Substantia nigra (tissue), 51 donors: ENCODE measurements at places on chromosomes 2 and 18.

- DNase-seq = no peak
Measured at GRCh38 chr18:49743117-49743567, 70.2 kb downstream of the ACAA2 start.

GRCh38 chr18:78165525-78165924 lies 814.1 kb upstream of the SALL3 start:
- DNase-seq = no peak

- no peak for DNase-seq
Measured at GRCh38 chr2:168734199-168734760, 68.2 kb upstream of the NOSTRIN start.

DNA sequence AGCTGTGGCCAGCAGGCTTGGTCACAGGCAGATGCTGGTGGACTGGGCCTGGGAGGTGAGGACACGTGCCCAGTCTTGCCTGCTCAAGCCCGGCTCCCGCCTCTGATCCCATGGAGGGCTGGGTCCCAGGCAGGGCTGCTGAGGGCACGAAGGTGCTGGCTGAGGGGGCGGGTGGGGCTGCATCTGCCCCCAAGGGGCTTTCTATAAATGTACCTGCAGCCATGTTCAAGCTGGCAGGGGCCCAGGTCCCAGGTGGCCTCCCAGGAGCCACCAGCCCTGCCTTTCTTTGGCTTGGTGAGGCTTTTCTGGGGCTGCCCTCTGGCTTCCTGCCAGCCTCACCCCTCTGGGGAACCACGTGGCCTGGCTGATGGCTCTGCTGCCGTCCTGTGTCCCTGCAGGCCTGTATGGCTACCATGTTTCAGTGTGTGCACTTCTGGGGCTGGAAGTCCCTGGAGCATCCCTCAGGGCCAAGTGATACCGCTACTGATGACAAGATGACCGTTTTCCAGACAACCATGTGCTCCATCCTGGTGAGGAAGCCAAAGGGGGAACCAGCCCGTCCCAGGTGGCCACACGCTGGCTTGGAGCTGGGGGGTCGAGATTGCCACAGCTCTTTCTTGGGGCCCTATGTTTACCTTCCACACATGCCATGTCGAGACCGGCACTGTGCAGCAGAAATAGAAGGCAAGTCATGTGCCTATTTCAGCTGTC lies 23.2 kb downstream of the HJURP start:
- DNase-seq = no peak

DNA sequence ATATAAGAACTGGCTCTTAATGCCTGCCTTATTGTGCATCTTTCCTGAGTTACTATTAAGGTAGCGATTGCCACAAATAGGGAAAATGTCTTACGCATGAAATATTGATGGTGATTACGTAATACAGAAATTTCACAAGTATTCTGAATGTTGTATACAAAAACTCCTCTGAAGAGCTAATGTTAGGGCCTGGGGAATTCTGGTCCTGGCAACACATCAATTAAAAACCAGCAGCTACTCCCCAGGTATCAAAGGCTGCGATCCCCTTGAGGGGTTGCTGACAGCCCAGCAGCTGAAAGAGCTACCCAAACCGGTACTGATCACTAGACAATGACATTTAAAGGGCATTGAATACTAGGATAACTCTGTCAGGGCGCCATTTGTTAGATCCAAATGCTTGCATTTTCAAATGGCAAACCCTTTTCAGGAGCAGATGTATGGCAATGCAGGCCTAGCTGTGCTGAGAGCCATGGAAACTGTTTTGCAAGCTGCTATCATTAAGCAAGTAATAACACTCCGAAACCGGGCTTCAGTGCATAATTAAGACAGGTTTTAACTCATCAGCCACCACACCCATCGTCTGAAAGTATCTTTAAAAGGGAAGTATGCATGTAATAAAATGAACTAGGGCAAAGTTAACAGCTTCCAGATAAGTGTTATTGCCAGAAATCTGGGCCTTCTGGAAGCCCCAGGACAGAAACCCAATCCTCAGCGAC lies 78.4 kb downstream of the CLHC1 start:
- DNase-seq = no peak

GRCh38 chr2:46674488-46674887 lies 195.1 kb downstream of the TMEM247 start:
- no peak for DNase-seq

GRCh38 chr18:57443247-57443646 lies 8.1 kb downstream of the ONECUT2 start:
- no peak for DNase-seq

- no peak for DNase-seq
Measured at GRCh38 chr2:1742681-1743395, 1.5 kb downstream of the PXDN start.

DNA sequence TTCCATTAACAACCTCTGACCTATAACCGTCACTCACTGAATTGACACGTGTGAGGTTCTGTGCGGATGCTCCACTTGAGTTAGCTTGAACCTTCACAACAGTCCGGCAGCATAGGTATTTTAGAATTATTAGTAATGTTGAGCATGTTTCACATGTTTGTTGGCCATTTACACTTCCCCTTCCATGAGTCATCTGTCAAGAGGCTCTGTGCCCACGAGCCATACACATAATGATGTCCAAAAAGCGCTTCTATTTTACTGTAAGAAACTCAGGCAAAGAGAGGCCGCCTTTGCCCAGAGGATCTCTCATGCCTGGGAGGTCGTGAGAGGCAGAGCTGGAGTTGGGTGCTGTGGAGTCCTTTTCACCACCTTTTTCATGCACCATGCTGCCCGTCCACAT lies 28.9 kb upstream of the TMEM214 start:
- no peak for DNase-seq

GRCh38 chr2:240528406-240529040 lies 29.3 kb downstream of the ANKMY1 start:
- DNase-seq = no peak

GRCh38 chr2:216281876-216282275 lies 90.4 kb downstream of the MARCHF4 start:
- no peak for DNase-seq

GRCh38 chr2:107132070-107132469 lies 246.1 kb upstream of the ST6GAL2 start:
- DNase-seq = no peak

DNA sequence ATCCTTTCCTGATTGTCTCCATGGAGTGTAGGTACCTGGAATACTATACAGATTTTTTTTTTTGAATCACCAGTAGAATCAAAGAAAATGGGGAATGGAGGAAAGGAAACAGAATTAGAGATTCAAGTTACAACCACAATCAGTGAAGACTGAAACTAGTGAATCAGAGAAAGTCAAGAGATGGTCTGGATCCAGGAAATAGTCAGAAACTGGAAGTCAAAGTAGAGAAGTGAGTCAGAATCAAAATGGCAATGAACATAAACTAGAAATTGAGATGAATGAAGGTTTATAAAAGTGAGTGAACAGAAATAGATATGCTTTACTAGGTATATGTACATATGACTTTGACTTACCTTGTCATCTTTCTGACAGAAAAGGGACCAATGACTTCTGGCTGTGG lies 579.0 kb downstream of the PLCL1 start:
- DNase-seq = no peak

- DNase-seq = no peak
Measured at GRCh38 chr2:236593956-236594355, 24.3 kb downstream of the ACKR3 start.

- no peak for DNase-seq
Measured at GRCh38 chr2:178523596-178524134, 43.4 kb downstream of the PLEKHA3 start.

DNA sequence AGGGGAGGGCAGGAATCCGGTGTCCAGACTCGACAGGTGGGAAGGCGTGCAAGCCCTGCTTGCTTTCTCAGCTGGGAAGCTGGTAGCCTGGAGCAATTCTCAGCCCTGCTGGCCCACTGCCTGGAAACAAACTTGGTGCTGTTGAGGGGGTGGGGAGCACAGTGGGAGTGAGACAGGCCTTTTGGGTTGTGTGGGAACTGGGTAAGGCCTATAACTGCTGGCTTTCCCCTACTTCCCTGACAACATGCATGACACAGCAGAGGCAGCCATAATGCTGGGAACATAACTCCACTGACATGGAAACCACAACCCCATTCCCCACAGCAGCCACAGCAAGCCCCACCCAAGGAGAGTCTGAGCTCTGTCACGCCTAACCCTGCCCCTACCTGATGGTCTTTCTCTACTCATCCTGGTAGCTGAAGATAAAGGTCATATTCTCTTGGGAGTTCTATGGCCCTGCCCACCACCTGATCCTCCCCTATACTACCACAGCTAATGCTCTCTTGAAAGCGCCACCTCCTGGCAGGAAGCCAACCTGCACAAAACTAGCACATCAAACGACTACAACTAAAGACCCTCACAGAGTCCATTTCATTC lies 122.9 kb upstream of the ACVR1C start:
- no peak for DNase-seq

- DNase-seq = no peak
Measured at GRCh38 chr2:126766295-126766968, 110.5 kb downstream of the GYPC start.

GRCh38 chr2:134917360-134917865 lies 1.2 kb upstream of the CCNT2 start:
- no peak for DNase-seq

GRCh38 chr18:21998486-21998885 lies 170.9 kb upstream of the GATA6 start:
- no peak for DNase-seq

DNA sequence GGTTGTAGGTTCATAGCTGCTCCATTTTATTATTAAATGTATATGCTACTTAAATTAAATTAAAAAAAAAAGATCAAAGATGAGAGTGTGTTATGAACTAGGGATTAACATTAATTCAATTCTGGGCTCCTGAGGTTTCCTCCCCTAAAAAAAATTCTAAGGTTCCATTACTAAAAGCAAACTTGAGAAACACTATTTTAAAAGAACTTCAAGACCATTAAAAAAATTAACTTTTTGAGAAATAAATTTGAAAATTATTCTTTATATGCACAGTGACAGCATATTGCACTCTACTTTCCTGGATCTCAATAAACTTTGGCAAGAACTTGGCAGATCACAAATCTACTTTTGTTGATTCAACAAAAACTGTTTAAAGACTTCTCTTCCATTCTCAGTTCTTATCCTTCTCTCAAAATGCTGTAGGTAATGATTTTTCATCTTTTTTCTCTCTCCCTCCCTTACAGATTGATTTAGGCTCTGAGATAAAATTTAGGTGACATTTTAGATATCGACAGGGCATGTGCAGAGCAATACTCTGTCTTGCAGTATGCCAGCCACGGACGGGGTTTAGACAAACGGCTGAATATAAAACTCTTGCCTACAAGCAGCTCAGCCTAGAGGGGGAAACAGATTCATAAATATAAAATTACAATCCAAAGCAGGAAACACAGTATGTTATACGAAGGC lies 592 bp upstream of the MARS2 start:
- no peak for DNase-seq

- no peak for DNase-seq
Measured at GRCh38 chr2:8954990-8955389, 48.5 kb downstream of the MBOAT2 start.

GRCh38 chr18:75304678-75305557 lies 94.3 kb downstream of the TSHZ1 start:
- DNase-seq = no peak

DNA sequence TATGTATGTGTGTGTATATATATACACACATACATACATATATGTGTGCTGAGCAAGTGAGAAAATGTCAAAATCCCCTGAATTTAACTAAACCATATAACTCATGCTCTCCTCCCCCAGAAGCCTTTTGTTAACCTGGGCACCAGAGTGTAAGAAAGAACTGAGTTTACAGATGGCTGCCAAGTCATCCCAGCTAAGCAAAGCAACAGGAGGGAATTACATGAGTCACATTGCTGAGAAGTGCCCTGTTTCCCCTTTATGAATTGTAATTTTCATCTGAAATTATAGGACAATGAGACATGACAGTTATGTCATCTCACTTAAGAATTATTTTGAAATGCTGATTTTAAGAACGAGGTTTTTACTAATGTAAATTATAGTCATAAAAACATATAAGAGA lies 29.9 kb downstream of the SCN7A start:
- DNase-seq = no peak

DNA sequence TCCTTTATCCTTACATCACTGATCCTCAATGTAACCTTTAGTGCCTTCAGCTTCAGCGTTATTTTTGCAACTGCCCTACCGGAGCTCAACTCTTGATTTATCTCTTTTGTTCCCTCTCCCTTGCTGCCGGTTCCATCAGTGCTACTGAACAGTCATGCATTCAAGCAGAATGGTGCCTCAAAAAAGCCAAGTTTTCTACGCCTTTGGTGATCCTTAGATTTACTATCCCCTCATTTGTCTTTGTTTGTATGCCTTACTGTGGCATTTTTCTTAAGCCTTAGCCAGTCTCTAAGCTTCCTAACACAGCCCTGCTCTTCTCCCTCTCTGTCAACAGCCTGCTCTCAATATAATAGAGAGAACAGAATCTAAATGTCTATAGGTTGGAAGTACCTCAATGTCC lies 847.7 kb downstream of the CPS1 start:
- no peak for DNase-seq

GRCh38 chr2:24873619-24874018 lies 46.4 kb downstream of the ADCY3 start:
- no peak for DNase-seq

GRCh38 chr2:25490217-25490616 lies 148.5 kb upstream of the DNMT3A start:
- DNase-seq = no peak

DNA sequence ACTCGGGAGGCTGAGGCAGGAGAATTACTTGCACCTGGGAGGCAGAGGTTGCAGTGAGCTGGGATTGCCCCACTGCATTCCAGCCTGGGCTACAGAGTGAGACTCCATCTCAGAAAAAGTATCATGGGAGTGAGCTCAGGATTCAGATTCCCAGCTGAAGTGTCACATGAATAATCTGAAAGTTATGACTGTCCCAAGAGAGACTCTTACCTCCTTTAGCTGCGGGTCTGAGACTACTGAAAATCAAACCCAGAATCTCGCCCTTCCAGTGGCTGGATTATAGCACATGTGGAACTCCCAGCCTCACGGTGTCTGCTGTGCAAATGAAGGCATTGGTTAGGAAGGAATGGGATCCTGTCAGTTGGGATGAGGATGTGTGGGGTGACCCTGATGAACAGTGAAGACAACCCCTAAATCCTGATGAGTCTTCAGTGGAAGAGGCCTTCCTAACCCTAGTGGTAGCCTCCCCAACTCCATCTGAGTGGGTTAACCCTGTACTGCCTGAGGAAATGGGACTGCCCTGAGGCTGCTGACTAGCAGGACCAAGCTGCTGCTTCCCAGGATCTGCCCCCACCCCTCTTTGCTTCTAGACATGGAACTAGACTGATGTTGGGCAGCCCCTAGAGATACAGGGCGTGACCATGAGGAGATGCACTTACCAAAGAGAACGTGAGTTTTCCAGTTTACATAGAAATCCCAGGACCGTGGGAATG lies 16.5 kb downstream of the BOK start:
- DNase-seq = no peak
